EH (cell line): ENCODE measurements at places on chromosomes 7 and 10.

- DNase-seq, result no peak
Observed at GRCh38 chr10:110032801-110033700, 25.3 kb downstream of the ADD3 start.

DNA sequence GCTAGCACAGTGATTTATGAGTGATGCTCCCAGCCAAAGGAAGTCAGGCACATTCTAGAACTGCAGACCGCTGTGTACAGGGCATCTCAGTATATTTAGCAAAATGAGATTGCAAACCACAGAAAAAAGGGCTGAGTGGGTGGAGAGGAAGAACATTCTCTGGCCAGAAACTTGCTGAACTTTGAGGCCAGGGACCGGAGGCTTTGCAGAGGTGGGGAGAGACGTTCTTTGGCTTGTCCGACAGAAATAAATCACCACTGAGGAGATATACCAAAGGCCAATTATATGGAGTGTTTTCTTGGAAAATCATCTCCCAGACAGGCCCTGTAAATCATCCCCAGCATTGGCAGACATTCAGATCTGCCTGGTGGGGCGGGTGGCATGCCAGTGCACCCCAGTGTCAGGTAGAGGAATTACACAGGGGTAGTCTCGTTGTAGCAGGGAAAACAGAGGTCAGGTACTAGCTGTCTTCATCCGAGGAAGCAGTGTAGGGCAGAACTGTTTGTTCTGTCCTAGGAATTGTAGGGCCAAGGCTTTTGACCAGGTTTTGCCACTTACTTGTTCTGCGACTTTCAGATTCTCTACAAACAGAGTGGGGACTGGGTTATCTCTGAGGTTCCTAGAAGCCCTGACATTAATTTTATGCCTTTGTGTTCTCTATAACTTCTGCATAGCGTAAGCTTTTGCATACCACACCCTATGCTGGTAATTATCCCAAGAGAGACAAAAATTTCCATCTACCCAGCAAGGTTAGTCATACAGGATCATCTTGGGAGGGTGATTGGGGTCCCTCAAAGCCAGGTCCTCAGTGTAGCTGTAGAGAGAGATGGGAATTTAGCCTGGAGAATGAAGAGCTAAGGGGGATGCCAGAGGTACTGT, 655.6 kb downstream of the LRMDA start:
- DNase-seq, result peak; percentile 91

- peak; percentile 83 for DNase-seq
Observed at GRCh38 chr7:75951506-75951905, 36.6 kb downstream of the POR start.

DNA sequence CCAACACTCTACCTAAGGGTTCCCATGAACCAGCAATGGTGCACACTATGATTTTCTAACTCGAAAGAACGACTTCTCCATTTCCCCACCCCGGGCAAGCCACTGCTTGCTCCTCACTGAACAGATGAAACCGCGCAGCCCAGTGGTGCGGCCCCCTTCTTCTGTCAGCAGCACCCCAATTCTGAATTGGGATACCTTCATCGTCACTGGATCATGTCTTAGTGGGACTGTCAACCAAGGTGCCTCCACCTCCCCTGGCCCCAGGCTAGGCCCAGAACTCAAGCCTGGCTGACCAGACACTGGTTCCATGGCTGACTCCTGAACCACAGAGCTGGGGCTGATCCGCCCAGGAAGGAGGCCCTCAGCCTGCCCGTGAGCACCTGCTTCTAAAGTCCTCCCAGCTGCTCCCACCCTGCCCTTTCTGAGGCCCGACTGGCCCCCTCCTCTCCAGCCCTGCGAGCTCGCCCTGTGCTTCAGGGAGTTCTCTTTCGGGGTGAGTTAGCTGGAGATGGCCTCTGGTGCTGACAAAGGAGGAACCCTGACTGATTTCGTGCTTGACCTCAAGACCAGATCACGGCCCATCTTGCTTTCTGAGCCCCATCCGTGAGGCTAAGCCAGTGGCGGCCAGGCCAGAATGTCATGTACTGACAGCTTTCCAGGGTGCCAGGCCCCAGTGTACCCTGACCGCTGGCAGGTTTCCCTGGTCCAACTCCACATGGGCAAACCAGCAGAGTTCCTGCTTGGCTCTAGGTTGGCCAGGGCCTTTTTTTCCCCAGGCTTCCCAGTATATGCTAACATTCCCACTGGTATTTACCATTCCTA, 44.5 kb downstream of the FAM53B start:
- DNase-seq, result no peak

GRCh38 chr7:13057462-13058200, 370.2 kb downstream of the ARL4A start:
- no peak for DNase-seq

DNA sequence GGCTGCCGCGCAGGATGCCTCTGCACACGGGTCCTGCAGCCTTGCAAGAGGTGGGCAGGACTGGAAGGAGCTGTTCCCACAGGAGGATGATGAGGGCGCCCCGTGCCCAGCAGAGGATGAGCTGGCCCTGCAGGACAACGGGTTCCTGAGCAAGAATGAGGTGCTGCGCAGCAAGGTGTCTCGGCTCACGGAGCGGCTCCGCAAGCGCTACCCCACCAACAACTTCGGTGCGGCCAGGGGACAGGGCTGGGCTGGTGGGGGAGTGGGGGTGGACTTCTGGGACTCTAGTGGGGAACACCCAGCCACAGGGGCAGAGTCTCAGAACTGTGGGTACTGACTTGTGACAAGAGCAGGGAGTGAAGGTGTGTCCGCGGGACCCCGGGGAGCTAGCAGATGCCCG, 16.0 kb downstream of the ZFYVE27 start:
- no peak for DNase-seq

- DNase-seq, result no peak
Observed at GRCh38 chr7:699476-700170, 26.9 kb upstream of the DNAAF5 start.

DNA sequence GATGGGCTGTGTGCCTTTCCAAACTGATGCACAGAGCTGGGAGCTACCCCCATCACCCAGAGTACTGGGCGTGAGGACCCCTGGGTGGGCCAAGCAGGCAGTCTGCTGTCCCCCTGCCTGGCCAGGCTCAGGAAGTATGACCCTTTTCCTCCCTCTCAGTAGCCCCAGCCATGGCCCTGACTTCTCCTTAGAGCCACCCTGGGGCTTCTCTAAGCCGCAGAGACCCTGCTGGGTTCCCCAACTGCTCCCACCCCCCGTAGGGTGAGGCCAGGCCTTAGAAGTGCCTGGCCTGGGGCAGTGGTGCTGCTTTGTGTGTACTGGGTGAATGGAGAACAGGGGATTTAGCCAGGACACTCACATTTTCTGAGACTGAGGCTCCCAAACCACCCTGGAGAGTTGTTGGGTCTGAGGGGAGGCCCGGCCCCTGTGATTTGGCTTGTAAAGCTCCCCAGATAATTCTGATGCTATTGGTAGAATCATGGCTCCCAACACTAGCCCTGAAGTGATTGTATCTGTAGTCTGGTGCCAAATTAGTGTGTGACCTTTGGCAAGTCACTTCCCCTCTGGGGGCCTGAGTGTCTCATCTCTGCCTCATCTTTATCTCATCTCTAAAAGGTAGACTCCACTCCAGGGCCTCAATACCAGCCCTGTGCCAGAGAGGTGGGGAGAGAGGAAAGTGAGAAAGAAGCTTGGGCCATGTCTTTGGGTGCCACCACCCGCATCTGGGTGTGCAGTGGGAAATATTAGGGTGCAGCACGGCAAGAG, 99.7 kb upstream of the PPIF start:
- DNase-seq, result no peak

DNA sequence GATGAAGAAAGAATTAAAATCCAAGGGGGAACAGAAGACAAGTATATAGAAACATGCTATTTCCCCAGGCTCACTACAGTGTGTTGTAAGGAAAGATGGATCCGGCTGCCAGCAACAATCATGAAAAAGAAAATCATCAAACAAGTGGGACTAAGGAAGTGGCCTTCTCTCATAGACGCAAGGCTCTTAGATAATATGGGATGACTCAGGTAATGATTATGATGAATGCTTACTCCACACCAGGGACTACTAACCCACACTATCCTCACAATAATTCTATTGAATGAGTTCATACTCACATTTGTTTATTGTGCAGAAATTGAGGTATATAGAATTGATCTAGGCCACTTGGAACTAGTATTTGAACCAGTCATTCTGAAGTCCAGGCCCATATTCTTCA, 111.2 kb upstream of the BET1 start:
- DNase-seq, result peak; percentile 4

GRCh38 chr10:49633327-49634068, 19.7 kb downstream of the CHAT start:
- no peak for DNase-seq

DNA sequence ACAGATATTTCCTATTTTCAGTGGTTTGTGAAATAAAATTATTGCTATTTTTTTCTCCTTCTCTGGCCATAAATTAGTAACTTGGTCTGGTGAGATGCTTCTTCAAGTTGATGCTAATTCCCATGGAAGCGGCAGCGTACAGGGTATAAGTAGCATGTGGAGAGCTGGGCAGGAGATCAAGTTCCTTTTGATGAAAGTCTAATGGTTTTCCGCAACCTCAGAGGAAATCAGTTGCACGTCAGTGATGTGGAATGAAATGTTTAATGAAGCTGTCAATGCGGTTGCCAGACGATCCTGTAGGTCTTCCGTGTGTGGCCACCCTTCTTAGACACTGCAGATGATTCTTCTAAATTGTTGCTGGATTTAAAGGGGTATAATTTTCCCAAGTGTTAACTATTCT, 236.4 kb upstream of the GRM3 start:
- no peak for DNase-seq

- peak; percentile 83 for DNase-seq
Observed at GRCh38 chr10:102461187-102462054, 10.1 kb upstream of the C10orf95 start.

GRCh38 chr7:102927312-102927933, 14.6 kb downstream of the LRRC17 start:
- peak; percentile 56 for DNase-seq

DNA sequence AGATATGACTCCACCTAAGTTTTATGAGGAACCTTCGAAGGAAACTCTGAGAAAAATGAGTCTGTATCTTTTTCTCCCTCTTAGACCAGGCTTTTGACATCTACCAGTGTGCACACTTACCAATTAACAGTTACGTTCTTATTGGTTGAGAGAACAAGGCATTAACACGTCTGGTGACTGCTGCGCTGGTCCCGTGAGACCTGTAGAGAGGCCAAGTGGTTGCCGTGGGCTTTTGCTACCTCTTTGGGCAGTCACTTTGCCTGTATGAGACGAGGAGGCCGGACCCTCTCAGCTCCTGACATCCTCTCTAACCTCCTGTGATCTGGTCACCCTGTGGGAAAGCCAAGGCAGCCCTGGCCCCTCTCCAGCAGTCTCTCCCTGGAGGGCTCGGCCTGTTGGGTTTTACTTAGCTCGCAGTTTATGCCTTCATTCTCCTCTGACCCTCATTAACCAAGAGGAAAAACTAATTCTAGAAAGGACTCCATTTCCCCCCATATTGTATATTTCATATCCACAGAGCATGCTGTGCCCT, 513.9 kb upstream of the GALNT17 start:
- DNase-seq, result no peak

DNA sequence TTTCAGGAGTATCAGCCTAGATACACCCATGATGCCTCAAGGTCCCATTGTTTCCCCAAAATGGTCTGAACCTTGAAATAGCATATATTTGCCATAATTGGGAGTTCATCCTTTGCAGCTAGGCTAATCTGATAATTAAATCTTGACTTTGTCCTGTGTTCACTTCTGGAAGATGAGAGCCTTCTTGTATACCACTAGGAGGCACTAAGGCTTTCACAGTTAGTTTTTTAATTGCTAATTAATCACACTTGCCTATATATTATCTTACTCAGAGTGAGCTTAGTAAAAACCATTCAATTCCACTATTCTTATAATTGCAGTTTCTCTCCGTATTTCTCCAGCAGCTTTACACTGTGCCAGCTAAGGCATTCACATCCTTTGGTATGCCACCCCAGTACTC, 48.7 kb upstream of the MAGI2 start:
- DNase-seq, result no peak

- DNase-seq, result no peak
Observed at GRCh38 chr7:25863729-25864110, 288.3 kb upstream of the NFE2L3 start.

DNA sequence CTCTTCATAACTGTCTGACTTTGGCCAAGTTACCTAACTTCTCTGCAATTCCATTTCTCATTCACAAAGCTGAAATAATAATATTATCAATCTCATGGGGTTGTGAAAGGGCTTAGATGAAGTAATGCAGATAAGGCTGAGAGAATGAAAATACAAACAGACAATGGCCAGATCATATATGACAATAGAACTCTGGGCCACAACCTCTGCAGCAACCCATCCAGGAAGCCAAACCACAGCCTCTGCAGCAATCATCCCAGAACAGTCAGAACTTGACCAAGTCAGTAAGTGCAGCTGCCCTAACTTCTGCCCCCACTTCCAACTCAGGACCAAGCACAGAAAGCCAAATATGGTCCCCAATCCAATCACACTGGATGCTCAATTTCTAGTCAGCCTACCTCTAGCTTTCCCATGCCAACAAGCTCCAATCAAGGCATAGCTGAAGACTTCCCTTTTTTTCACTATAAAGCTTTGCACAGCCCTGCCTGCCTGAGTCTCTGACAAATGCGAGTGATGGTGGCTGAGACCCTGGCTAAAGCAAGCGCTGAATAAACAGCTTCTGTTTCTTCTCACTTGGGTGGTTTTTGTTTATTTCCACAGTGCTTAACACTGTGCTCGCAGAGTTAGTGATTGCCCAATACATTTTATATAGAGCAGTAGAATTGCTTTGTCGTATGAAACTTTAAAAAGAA, 34.8 kb upstream of the TNPO3 start:
- DNase-seq, result no peak

GRCh38 chr10:130485958-130486895, 350.0 kb downstream of the GLRX3 start:
- DNase-seq, result no peak

GRCh38 chr10:104487794-104488438, 134.3 kb downstream of the CFAP58 start:
- peak; percentile 7 for DNase-seq

GRCh38 chr7:4010061-4010605, 672.0 kb upstream of the FOXK1 start:
- no peak for DNase-seq

GRCh38 chr7:80591654-80592053, 46.8 kb upstream of the CD36 start:
- no peak for DNase-seq

DNA sequence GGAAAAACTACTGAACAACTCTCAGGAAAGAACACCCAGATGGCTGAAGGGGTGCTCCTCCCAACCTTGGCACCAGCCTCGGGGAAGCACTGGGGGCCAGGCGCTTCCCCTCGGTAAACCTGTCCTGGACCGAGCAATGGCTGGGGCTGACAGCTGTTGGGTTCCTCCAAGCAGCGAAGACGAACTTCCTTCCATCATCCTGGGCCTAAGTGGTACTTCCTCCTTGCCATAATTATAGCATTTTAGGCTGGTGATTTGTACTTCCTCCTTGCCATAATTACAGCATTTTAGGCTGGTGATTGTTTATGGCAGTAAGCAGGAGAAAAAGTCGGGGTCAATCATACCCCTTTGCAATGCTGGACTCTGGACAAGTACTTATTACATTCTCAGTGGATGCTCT, 69.3 kb downstream of the MYOF start:
- DNase-seq, result no peak
